ENCODE measurements at places on chromosomes 5 and 9.
A peak's percentile ranks its signal among the peaks of the same experiment; 100 is the strongest.

GRCh38 chr5:146173597-146173996, 8.9 kb downstream of the LARS1 start:
- DNase-seq = no peak

DNA sequence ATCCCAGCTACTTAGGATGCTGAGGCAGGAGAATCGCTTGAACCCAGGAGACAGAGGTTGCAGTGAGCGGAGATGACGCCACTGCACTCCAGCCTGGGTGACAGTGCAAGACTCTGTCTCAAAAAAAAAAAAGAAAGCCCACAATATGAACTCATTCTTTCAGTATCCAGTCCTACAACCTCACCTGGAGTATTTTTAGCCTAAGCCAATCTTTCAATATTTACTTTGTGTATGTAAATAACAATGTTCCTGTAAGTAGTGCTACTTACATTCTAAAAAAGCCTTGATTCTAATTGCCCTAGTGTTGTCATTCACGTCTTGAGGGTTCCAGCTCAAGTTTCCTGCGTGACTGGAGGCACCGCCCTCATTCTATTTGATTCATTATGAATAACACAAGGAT, 62.0 kb downstream of the BHMT start:
- DNase-seq = no peak

GRCh38 chr5:179264053-179264782, 81.0 kb downstream of the ADAMTS2 start:
- DNase-seq = no peak

DNA sequence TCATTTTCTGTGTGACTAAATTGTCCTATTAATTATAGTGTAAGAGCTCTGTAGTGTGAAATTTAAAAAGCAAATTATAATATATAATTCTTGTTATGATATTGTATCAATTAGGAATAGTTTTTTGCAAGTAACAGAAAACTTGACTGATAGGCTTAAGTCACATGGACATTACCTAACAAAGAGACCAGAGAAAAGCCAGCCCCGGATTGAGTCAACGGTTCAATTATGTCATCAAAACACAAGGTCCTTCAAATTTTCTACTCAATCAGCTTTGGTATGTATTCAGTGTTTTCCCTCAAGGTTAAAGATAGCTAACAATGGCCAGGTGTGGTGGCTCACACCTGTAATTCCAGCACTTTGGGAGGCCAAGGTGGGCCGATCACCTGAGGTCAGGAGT, 126.7 kb upstream of the PTGER4 start:
- DNase-seq = no peak

DNA sequence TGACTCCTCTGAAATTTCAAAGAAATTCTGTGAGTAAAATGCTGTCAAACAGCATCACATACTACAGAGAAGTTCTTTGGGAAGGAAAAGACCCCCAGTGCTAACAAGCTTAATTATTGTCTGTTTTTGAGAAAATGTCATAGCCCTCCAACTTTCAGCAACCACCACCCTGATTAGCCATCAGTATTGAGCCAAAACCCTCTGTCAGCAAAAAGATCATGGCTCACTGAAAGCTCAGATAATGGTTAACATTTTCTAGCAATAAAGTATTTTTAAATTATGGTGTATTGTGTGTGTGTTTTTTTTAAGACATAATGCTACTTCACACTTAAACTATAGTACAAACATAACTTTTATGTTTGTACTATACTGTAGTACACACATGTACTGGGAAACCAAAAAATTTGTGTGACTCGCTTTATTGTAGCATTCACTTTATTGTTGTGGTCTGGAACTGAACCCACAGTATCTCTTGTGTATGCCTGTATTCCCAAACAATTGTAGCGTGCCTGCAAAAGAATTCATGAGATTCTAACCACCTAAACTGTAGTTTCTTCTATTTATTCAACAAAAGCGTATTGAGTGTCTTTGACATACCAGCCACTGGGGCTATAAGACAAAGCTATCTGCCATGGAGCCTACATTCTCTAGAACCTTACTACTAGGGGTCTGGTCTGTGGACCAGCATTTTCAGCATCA, 31.6 kb downstream of the TLE4 start:
- no peak for DNase-seq

- DNase-seq = no peak
Measured at GRCh38 chr5:171622010-171622409, 163.6 kb upstream of the SMIM23 start.

DNA sequence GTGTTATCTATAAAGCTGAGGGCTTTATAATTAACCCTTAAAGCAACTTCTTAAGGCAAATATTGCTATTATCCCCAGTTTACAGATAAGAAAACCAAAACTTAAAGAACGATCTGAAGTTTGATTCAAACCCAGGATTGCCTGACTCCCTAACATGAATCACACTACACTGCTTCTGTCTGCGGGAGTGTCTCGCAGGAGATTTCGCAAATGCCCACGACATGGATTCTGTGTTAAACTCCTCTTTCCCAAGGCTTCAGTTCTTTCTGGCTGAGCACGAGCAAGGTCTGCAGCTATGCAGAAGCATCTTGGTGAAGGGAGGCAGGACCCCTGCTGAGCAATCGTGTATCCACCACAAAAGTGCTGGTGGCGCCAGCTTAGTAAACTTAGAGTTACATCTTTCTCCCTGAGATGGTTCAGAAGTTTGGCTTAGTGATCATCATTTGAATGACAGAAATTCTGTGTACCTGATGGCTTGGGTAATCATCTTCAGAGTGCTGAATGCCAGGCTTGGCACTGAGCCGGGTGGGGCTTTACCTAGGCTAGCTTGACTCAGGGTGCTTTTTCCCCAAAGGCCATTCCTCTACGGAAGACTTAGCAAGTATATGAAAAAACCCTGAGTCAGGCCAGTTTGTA, 81.4 kb upstream of the PIK3R1 start:
- no peak for DNase-seq

DNA sequence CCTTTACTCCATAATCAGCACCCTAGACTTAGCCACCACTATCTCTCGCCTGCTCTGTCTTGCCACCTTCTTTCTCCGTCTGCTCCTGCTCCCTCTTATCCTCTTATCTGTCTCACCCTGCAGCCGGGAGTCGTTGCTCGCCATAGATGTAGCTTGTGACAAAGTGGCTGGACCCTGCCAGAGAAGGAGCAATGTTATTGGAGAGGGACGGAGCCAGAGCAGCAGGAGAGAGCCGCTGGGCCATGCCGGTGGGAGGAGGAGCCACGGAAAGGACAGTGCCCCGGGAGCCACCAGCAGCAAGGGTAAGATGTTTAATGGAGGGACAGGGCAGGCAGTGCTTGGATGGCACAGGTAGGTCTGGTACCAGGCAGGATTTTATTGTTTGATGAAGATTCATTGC, 137.3 kb downstream of the SEC61B start:
- no peak for DNase-seq

GRCh38 chr5:132147663-132148062, 74.1 kb downstream of the CSF2 start:
- no peak for DNase-seq

DNA sequence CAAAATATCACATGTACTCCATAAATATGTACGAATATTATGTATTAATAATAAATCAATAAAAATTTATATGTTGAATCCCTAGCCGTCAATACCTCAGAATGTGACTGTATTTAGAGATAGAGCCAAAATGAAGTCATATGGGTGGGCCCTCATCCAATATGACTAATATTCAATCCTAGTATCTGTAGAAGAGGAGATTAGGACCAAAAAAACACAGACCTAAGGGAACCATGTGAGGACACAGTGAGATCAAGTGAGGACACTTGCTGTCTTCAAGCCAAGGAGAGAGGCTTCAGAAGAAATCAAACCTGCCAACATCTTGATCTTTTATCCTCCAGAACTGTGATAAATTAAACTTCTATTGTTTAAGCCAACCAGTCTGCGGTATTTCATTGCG, 3.7 kb upstream of the AMACR start:
- no peak for DNase-seq

DNA sequence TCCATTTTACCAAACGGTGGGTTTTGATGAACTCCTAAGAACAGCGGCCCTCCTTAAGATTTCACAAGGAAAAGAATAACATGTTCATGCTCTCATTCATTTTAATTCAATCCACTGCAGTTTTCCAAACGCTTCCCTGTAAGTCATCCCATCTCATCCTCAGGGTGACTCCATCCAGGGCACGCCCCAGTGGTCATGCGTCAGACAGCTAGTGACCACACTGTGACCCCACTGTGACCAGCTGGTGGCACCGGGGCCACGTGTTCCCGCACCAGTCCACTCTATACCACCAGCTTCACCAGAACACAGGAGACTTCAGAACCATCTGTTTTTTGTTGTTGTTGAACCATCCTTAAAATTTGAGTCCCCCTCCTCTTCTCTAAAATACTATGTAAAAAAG, 14.3 kb downstream of the ATPSCKMT start:
- no peak for DNase-seq

DNA sequence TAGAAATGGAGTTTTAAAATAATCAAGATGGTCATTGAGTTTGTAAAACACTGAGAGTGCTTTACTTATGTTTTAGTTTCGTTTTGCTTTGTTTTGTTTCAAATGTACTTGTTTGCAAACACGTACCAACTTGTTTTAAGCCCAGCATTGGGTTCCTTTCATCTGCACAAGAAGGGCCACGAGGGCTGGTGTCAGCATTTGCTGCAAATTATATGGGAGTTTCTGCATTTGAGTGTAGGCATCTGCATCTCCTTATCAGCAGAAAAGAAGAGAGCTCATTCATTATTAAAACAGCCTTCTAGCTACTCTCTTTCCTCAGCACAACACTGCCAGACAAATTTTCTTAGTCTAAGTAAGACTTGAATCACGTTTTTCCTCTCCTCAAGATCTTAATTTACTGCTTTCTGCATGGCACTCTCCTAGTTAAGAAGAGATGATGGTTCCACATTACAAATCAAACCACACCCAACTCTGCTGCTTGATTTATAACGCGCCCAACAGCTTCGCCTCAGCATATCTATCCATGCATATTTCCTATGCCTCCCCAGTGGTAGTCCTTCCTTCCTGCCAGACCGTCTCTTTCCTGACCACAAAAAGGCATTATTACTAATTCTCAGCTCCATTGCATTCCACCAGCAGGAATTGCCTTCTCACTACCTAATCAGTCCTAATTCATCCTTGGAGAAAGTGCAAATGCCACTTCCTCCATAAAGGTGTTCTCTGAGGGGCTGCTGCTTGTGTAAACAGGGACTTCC, 95.2 kb upstream of the CAST start:
- peak; percentile 22 for DNase-seq

GRCh38 chr9:116390303-116391228, 237.0 kb downstream of the PAPPA start:
- no peak for DNase-seq

DNA sequence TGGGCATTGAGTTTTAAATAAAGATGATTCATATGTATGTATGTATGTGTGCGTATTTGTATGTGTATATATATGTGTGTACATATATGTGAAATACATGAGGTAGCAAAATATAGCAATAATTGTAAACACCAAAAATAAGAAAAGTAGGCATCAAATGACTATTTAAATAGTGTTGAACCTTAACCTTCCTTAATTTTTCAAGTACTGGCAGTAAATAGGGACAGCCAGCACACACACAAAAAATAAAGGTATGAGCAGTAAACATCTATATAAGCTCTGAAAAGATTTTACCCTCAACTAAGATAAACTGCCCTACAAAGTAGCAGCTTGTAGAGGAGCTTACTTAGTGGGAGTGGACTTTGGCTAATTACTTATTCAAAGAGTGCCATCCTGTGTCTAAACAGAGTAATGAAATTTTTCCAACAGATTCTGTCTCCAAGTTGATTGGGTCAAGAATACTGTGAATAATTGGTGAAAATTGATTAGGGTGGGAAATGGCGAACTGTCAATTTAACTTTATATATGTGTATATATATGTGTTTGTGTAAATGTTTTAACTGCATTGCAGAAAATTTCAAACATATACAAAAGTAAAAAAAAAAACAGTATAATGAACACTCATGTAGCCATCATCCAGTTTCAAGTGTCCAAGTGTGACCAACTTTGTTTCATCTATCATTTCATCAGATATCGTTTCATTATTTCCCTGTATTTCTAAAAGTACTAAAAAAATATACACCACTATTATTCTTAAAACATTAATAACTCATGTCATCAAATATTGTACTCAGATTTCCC, 2.0 kb upstream of the ADAMTS6 start:
- DNase-seq = no peak

GRCh38 chr9:101463397-101463796, 27.8 kb upstream of the ALDOB start:
- no peak for DNase-seq

DNA sequence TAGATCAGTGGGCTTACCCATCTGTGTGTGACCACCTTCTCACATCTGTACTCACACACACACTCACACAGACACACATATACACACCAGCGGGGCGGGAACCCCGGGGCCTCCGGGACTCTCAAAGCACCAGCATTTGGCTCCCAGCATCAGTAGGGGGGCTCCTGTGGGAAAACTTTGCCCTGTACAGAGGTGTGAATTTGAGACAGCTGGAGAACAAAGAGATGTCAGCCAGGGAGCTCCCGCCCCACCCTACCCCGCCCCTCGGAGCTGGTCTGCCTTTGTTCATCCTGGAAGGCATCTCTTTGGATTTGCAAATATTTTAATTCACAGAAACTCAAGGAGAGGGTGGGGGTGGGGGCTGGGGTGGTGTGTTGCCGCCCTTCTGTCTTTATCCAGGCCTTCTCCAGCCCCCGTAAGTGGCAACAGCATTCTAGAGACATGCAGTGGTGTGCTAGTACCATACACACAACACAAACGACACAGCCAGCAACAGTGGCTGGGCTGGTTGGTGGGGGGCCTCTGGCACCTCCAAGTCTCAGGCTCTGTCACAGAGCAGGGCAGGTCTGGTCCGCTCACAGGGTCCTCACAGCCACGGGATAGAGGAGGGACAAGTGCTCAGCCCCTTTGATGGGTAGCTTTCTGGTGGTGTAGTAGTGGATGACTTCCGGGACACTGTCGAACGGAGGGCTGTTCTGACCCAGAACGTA, 15.5 kb upstream of the SLC25A51 start:
- DNase-seq = no peak

- peak; percentile 79 for DNase-seq
Measured at GRCh38 chr5:64147849-64148441, 17.7 kb upstream of the RNF180 start.

DNA sequence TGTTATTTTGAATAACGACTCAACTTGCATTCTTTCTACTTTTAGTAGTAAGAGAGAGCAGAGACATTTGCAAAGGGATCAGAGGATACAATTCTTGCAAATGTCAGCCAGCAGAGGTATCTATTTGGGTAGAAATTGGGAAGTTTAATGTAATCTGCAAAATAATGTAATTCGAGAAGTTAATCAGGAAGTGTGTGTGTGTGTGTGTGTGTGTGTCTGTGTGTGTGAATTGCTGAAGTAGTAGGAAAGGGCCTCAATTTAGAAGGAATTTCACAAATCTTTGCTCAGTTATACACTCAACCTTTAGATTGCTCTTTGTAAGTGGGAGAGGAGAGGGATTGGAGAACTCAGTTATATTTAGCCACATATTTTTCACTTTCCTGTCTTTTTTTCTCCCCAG, 11.0 kb upstream of the IFNA1 start:
- no peak for DNase-seq

DNA sequence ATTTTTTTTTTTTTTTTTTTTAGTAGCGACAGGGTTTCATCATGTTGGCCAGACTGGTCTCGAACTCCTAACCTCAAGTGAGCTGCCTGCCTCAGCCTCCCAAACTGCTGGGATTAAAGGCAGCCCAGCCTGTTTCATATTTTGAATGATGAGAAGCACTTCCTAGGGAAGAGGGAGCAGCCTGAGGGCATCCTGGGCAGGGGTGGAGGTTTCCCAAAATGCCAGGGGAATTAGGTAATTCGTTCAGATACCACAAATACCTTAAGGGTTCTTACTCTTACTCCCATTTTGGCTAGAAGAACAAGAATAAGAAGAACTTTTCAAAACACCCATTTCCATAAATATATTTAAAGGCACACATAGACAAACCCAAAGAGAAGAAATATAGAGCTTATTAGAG, 29.5 kb upstream of the RAPGEF1 start:
- peak; percentile 16 for DNase-seq

Data from Right ventricle myocardium inferior (tissue), 1 donor.